ENCODE measurements at places on chromosomes 12 and 14.

- no peak for DNase-seq
These were observed 123.6 kb downstream of the SCN8A start for GRCh38 chr12:51714666-51715065.

DNA sequence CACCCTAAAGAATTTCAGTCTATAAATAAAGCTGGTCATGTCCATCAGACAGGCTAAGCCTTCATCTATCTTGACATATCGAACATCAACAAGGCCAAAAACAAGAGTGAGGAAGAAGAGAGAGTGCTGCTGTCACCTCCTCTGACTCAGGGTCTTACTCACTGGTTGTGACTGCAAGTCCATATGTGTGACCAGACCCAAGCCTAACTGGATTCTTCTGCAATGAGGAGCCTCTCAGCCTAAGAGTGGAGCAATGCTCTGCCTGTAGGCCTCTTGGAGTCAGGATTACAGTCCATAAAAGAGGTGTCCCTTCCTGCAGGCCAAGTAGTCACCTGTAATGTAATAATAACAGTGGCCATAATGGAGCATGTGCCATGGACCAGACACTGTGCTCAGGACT, 121.2 kb upstream of the SLC35F4 start:
- no peak for DNase-seq

GRCh38 chr12:13049816-13050215, 5.6 kb downstream of the FAM234B start:
- DNase-seq: no peak

- DNase-seq: no peak
These were observed 3.6 kb upstream of the EDDM3A start for GRCh38 chr14:20742132-20742531.

DNA sequence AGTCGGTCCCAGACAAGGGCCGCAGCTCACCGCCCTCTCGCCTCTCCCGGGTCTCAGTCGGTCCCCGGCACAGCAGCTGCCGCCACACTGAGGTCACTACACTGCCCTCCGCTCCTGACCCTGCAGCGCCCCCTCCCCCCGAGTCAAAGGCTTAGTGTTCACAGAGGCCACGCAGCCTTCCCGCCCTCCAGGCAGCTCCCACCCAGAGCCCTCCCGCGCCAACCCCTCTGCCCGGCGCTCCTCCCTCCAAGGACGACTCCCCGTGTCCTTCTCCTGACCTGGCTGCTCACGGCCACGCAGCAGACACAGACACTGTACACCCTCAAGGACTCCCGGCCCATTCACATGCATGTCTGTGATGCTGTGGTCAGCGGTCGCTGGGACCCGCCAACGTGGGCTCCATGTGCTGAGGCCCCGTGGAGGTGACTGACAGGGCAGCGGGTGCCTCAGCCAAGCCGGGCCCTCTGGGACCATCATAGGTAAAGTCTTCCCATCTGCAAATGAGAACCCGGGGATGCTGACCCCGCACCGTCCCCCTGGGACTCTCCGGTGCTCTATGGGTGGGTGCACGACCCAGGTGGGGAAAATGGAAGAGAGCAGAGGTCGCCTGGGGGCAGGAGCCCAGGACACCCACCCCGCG, 16.3 kb upstream of the GALNT9 start:
- DNase-seq: no peak

GRCh38 chr12:12018454-12018853, 52.3 kb upstream of the BCL2L14 start:
- DNase-seq: no peak

GRCh38 chr14:45673420-45673819, 420.4 kb upstream of the MIS18BP1 start:
- no peak for DNase-seq

- DNase-seq: no peak
These were observed 58.8 kb upstream of the ISM2 start for GRCh38 chr14:77557391-77557790.

DNA sequence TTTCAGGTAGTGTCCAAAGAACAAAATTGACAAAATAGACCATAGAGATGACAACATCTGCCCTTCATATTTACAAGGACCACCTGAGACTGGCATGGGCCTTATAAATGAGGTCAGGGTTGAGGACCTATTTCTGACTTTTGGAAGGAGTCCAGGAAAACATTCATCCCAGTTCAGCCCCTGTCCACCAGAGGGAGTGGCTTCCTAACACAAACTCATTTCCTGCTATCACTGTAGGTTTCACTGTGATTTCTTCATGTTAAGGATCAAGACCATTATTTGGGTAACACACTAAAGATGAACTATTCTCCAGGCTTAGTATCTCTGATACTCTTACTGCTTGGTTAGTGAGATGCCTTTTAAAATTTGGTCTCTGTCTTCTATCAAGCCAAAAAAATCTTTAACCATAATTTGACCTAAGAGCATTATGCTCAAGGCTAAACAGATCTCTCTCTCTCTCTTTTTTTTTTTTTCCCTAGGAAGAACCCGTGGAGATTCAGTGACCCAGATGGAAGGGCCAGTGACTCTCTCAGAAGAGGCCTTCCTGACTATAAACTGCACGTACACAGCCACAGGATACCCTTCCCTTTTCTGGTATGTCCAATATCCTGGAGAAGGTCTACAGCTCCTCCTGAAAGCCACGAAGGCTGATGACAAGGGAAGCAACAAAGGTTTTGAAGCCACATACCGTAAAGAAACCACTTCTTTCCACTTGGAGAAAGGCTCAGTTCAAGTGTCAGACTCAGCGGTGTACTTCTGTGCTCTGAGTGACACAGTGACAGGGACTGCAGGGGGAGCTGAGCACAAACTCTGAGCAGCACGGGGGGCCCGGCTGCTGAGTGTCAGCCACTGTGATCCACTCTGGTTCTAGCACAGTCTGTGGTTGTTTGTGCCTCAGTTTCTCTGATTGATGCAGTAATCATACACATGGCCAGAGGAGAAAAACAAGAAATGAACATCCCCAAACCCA, 267.6 kb upstream of the OR4E1 start:
- peak; percentile 54 for DNase-seq

GRCh38 chr14:97077253-97077653, 280.1 kb downstream of the VRK1 start:
- DNase-seq: no peak

DNA sequence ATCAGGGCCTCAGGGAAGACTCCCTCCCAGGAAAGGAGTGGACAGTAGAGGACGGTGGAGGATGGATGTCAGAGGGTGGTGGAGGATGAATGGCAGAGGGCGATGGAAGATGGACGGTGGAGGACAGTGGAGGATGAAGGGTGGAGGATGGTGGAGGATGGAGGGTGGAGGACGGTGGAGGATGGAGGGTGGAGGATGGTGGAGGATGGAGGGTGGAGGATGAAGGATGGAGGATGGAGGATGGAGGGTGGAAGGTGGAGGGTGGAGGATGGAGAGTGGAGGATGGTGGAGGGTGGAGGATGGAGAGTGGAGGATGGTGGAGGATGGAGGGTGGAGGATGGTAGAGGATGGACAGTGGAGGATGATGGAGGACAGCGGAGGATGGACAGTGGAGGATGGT, 95.9 kb downstream of the LRRC74A start:
- no peak for DNase-seq

- no peak for DNase-seq
These were observed 786 bp downstream of the RHEBL1 start for GRCh38 chr12:49068879-49069506.

DNA sequence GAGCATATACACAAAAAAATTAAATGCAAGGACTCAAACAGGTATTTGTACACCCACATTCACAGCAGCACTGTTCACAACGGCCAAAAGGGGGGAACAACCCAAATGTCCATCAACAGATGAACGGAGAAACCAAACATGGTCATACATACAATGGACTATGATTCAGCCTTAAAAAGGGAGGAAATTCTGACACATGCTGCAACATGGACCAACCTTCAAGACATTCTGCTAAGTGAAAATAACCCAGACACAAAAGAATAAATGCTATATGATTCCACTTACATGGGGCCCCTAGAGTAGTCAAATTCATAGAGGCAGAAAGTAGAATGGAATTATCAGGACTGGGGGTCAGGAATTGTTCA, 29.5 kb downstream of the ACTN1 start:
- no peak for DNase-seq

GRCh38 chr14:38342803-38343202, 86.9 kb upstream of the CLEC14A start:
- no peak for DNase-seq

DNA sequence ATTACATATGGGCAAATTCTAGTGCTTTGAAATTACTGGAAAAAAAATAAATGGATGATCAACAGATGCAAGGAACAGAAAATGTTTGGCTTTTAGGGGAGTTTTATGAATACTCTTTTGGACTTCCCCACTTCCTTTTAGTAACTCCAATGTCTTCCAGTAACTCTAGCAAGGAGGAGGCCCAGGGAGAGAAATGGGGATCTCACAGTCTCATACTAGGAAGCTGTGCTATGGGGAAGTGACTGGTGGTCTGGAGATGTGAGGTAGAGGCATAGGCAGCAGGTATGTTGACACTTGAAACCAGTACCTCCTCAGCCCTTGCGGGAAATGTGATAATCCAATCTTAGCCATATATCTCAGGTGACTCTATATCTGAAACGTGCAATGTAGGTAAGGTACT, 68.1 kb downstream of the CRADD start:
- no peak for DNase-seq

DNA sequence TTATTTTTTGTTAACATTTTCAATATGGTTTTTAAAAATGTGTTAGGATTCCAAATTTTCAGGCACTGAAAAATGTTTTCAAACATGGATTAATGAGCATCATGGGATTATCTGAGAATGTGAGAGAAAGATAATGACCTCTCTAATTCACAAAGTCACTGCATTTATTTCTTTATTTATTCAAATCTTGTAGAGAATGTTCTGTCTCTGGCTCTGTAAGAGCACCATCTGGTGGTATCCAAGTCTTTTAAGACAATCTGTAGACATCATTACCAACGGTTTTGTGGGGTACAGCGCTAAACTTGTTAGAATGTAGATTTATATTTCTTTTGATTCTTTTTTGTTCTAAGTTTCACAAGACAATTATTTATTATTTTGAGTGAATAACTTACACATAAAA, 956.0 kb upstream of the NOVA1 start:
- DNase-seq: no peak

GRCh38 chr14:94691660-94692034, 78.3 kb downstream of the GSC start:
- DNase-seq: no peak

DNA sequence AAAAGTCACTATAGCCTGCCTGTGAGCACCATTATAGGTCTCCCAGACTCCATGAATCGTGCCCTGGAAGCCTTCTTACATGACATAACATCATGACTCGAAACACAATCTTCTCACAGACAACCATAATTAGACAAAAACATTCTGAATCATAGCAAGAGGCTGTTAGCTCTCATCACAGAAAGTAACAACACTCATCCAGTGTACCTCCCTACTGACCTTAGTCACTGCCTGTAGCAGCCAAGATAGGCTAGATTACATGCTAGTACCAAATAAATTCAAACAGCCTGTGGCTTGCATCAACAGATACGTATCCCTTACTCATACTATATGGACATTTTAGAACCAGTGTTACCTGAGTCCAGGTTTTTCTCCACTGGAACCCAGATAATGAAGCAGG, 663.8 kb upstream of the FOXG1 start:
- no peak for DNase-seq

- no peak for DNase-seq
These were observed 127.5 kb upstream of the RMST start for GRCh38 chr12:97335115-97335514.

DNA sequence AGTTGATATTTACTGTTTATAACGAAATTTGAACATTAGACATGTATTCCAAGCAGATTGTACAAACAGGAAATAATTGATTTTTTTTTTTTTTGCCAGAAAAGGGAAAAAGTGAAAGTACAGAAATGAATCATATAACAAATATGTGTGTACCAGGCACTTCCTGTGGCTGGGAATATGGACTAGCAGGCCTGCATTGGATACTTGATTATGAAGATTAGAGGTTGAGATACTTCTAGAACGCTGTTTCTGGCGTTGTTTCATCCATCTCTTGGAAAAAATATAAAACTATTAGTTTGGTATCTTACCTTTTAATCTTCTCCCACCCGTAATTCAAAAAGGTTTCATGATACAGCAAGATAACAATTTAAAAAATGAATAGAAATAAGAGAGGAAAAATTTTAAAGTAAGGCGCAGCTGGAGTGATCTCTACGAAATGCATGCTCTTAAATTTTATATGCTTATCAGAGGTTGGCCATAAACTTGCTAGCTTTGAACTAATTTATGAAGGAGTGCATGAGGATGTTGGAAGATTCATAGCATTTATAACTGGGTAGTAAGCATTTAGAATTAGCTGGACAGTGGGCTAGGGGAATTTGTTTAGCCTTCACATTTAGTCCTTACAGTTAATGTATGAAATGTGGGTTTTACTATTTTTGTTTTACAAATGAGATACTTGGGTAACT, 90.8 kb downstream of the AEBP2 start:
- no peak for DNase-seq

DNA sequence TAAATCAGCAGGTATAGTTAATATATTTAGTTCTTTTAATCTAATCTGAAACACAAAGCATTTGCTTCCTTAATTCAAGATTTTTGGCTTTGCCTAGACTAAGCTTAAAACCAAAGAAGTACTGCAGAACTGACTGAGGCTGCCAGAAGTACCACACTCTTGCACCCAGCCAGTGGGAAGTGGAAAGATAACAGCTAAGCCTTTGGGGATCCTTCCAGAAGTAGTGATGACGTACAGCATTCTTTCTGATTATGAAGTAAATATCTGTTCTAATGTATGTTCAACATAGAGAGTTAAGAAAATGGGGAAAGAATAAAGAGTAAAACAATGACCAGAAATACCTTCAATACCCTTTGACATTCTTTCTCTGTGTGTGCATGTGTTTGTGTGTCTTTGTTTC, 19.3 kb downstream of the NTF3 start:
- DNase-seq: no peak

DNA sequence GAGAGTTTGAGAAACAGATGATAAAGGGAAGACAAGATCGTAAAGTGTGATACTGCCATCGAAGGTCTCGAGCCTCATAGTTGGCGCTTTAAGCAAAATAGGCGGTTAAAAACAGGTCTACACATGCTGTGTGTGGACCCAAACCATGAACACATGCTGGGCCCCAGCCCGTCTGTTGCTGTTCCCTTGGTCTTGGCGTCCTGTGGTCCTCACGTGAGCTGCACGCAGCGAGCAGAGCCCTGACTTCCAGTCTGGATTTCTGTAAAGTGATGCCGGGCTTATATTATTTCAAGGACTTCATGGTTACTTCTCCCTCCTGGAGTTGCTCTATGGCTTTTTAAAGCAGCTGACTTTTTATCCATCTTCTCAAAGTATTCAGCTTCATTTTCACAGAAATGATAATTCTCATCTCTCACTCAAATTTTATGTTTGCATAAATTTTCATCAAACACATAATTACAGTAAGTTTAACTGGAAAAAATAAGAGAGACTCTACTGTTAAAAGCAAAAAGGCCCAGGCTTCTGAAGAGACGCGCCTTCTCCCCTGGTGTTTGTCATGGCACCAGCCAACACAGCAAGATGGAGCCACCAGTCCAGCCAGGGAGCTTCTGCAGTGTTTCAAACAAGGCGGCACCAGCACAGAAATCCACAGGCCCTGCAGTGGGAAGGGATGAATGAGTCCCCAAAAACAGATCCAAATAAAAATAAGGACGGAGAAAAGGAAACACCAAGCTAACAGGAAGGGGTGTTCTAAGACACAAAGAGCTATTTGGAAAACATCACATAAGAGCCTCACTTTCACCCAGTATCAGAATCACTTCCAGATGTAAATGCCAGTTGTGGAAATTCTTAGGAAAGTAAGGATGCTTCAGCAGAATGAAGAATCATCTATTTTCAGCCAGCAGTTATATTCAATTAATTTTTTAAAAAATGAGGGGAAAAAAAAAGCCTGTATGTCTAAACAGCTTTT, 24.9 kb downstream of the SFSWAP start:
- DNase-seq: no peak

All from naive thymus-derived CD4-positive, alpha-beta T cell (primary cell).